ENCODE measurements at places on chromosomes 3 and 15.

GRCh38 chr3:53324105-53324504, 23.2 kb downstream of the DCP1A start:
- DNase-seq, result no peak

- no peak for DNase-seq
Observed at GRCh38 chr15:92306663-92307062, 87.0 kb upstream of the ST8SIA2 start.

- no peak for DNase-seq
Observed at GRCh38 chr3:150365132-150365604, 42.9 kb upstream of the TSC22D2 start.

GRCh38 chr3:193872265-193872753, 263.6 kb upstream of the HES1 start:
- no peak for DNase-seq

- DNase-seq, result no peak
Observed at GRCh38 chr15:40276927-40277326, 5.9 kb downstream of the ANKRD63 start.

- no peak for DNase-seq
Observed at GRCh38 chr3:78176869-78177268, 1137.0 kb downstream of the ROBO2 start.

DNA sequence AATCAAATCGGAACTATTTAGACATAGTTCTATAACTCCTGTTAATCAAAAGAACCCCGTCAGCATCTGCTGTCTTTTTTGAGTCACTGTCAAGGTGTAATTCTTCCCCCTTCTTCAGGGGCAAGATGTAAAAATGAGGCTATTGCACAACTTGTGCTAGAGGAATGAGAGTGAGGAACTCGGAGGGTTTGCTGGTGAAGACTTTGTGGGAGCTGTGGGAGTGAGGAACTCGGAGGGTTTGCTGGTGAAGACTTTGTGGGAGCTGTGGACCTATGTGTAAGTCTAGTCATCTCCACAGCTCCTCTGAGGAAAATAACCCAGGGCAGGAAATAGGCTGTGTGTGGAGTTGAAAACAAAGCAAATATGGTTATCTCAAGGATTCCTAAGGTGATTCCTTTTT, 2.5 kb upstream of the CERS3 start:
- no peak for DNase-seq

Data from activated T-cell treated with anti-CD3 and anti-CD28 coated beads, Interleukin-2, amount 50 U/mL, for 24 hours (primary cell).